Pancreas (tissue), 10 donors: ENCODE measurements at places on chromosomes 4 and X.

- DNase-seq, result no peak
Measured at GRCh38 chrX:65925592-65925991, 114.3 kb downstream of the VSIG4 start.

GRCh38 chrX:110276778-110277177 lies 41.1 kb downstream of the AMMECR1 start:
- no peak for DNase-seq

- no peak for DNase-seq
Measured at GRCh38 chr4:71356924-71357663, 18.3 kb downstream of the SLC4A4 start.

DNA sequence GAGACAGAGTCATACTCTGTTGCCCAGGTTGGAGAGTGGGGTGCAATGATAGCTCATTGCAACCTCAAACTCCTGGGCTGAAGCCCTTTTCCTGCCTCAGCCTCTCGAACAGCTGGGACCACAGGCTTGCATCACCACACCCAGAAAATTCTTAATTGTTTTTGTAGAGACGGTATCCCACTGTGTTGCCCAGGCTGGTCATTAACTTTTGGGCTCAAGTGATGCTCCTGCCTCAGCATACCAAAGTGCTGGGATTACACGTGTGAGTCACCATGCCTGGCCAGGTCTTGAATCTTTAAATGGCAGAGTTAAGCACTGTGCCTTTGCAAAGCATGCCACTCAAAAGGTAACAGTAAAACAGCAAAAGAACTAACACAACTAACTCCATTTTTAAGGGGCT lies 28.6 kb upstream of the BBS12 start:
- no peak for DNase-seq

DNA sequence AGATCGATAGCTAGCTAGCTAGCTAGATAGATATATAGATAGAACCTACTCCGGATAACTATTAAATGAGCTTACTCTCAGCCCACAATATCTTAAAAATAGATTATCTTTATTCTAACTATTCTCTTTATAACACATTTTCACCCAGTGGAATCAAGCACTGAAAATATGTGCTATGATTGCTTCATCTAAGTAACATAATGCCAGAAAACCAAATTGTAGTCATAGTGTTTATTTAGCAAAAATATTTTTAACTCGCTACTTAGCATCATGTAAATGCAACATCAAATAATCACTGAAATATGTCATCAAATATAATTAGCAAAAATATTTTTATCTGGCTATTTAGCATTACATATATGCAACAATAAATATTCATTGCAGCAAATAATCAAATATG lies 1.5 kb downstream of the TMEM156 start:
- no peak for DNase-seq
